ENCODE measurements at places on chromosomes 11 and 22.

DNA sequence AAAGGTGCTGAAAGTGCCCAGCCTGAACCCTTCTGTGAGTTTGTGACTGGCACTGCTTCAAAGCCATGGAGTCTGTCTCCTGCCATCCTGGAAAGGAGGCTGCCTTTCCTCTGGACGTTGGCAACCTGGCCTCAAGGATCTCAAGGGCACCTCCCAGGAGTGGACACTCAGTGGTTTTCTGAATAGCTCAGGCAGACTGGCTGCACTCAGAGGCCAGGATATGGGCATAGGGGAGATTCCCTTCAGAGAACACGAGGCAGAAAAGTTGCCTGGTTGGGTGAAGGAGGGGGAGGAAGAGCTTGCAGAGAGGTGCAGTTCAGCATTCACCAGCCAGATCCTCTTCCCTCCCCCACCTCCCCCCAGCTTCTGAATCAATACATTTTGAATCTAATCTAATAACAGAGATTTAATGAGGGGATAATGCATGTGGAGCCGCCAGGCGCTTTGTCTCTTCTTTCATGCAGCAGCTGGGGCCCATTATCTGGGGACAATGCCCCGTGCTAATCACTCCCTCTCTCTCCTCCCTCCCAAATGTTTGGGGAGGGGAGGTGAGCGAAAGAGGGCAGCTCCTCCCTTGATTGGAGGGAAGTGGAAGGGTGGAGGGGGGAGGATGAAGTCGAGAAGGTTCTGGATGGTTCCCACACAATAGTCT is 17.7 kb downstream of the HTR3A start:
- DNase-seq = no peak

GRCh38 chr22:29339381-29340235 is 24.1 kb upstream of the RASL10A start:
- no peak for DNase-seq

DNA sequence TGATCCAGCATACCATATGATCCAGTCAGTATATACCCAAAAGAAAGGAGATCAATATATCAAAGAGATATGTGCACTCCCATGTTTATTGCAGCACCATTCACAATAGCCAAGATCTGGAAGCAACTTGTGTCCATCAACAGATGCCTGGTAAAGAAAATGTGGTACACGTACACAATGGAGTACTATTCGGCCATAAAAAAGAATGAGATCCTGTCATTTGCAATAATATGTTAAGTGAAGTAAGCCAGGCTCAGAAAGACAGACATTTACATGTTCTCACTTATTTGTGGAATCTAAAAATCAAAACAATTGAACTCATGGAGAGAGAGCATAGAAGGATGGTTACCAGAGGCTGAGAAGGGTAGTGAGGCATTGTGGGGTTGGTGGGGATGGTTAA is 27.0 kb downstream of the SNU13 start:
- DNase-seq = no peak

DNA sequence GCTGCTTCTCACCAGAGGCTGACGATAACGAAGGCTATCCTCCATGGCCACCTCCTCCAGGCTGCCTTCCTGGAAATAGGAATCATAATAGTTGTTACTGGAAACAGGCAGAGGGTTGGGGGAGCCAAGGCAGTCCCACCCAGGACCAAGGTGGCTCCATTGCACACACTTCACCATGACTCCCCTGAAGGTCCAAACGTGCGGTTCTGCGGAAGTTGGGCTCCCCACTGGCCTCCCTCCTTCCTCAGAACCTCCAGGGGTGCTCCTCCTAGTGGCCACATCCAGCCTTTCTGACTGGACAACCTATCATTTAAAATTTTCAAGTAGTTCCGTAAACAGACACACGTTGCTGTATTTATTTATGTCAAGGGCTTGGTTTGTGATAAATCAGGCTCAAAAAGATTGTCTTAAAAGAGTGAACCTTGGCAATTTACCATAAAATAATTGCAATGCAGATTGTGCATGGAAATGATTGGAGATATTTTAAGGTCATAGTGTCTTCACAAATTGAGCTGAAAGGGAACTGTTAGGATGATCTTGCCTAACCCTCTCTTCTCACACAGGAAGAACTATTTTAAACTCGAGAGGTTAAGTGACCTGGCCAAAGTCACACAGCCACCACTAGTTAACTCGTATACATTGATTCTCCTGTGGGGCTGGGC is 1.4 kb upstream of the TCN2 start:
- DNase-seq = no peak

DNA sequence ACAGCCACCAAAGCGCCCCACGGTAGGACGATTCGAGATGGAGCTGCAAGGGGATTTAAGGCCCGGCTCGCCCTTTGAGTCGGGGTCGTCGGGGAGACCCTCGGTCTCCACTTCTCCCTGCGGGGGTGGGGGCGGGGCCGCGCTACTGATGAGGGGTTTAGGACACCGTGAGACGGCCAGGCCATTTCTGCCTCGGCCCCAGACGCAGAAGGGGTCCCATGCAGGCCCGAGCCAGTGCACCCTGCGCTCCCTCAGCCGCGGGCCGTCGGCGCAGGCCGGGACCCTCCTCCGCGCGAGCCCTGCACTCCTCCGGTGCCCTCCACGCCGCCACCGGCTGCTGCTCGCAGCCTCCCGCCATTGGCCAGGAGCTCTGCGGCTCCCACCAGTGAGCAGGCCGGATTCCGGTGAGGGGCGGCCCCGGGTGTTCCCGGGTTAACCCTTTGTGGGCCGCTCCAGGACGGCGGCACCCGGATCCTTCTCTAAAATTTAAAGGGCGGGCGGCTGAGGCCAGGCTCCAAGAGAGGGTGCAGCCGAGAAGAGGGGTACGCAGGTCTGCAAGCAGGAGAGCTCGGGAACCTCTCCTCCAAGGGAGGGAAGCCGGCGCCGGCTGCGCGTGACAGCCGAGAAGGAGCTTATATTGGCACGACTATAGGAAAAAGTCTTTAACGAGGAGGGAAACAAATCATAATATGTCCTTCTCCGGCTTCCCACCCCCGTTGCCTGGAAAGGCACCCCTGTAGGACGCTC is 18.0 kb downstream of the CREB3L1 start:
- DNase-seq = peak; percentile 49

DNA sequence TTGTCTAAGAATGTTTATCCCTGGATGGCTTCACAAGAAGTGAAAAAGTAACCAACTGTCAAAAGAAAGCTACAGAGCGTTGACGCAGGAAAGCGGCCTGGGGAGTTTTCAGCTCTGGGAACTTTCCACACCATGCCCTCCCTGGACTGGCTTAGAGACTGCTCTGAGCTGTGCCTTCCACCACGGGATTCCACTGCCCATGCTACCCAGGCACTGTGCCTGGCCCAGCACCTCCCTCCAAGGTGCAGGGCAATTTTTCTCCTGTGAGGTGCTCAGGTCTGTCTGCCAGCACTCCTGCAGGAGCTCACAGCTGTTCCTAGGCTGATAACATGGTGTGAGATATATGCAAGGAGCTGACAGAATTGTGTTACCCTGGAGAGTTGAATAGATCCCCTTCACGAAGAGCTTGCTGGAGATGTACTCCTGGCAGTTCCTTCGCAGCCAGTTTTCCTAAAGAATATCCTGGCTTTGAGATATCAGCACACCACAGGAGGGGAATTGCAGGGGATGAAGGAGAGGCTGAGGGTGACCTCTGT is 258.3 kb upstream of the B3GAT1 start:
- no peak for DNase-seq

DNA sequence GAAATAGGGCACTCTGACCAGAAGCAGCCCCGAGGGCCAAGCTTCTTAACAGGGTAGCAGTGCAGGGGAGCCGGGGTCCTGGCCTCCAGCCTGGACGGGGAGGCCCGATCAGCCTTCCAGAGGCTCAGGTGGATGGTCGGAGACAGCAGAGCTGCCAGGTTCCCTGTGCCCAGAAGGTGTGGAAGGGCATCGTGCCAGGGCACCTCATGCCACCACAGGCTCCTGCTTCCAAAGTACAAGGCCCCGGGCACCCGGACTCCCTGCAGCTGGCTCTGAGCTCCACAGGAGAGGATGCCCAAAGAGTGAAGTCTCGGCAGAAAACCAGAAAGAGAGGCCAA is 14.3 kb downstream of the EHD1 start:
- DNase-seq = no peak

DNA sequence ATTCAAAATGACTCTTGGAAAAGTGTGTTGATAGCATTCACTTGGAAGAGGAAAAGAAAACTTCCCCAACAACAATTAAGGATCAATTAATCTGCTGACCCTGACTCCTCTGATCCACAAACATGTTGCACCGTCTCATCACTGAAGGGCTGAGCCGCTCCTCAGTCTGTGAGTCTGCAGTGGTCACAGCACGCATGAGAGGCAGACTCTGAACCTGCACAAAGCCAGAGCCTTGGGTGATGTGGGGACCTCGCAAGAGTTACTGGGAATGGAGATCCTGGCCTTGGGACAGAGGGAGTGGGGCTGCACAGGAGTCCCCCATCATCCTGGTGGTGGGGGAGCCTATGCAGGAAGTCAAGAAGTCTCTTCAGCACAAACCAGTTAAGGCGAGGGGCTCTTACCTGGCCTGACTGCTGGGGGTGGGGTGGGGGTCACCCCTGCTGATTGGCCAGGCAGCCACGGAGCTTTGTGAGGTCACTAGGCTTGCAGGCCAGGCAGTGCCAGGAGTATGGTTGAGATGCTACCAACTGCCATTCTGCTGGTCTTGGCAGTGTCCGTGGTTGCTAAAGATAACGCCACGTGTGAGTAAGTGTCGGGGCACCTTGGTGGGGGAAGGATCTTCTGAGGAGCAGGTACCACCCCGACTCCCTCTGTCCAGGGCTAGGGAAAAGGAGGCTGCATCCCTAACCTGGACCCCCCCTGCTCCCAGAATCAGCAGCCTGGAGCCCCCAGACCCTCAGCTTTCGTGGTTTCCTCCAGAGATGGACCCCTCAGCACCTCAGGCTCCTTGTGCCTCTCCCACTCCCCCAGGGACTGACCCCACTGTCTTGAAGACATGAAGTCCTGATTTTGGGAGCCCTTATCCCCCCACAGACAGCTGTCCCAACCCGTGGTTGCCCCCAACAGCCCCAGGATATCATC is at the start of gene ACR:
TSS of gene ACR (plus strand) at position 477 of the 921 bp plus-strand sequence. CDS start at position 509, 32 bp downstream.
- no peak for DNase-seq

GRCh38 chr22:18093661-18094060 is 15.9 kb downstream of the PEX26 start:
- no peak for DNase-seq

DNA sequence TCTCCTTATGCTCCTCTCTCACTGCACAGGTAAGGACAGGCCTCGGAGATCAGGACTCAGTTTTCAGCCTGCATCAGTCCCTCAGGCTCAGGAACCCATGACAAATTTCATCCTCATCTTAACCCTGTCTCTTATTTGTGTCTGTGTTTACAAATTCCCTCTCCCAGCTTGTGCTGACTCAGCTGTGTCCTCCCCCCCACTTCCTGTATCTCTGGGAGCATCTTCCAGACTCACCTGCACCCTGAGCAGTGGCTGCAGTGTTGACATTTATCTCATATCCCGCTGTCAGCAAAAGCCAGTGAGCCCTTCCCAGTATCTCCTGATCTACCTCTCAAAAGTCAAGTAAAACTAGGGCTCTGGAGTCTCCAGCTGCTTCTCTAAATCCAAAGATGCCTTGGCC is 65.6 kb upstream of the VPREB1 start:
- no peak for DNase-seq

GRCh38 chr11:19597876-19598275 is 114.8 kb upstream of the NAV2 start:
- no peak for DNase-seq
